ENCODE measurements at places on chromosomes 5 and 9.

- no peak for DNase-seq
These were observed 66.9 kb downstream of the USP20 start for GRCh38 chr9:129901993-129902739.

DNA sequence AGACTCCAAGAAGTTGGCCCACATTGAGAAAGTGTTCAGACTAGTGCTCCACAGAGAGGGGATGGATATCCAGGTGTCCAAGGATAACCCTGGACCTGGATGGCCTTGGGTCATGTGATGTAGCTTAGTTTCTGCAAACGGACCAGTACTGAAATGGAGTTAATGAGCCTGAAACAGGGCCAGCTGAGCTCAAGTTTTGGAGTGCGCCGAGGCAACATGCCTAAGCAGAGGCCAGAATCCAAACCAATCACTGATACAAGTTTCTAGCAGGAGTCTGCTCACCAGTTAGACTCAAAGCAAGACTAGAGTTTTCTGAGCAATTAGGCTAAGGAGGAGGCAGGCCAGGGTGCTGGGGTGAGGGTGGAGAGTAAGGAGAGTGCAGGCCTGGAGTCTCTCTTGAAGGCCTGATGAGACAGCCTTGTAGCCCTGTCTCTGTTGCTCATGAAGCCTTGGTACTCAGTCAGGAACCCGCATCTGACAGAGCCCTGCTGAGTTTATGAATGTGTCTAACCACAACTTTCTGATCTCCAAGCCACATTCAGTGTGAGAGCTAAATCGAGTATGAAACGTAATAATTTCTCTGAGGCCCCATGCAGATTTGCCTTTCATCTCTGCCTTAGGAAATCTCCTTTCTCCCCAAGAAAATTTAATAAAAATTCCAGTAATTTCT, 68.9 kb upstream of the EQTN start:
- DNase-seq = no peak

- DNase-seq = no peak
These were observed 1.2 kb downstream of the LHFPL2 start for GRCh38 chr5:78647351-78647818.

DNA sequence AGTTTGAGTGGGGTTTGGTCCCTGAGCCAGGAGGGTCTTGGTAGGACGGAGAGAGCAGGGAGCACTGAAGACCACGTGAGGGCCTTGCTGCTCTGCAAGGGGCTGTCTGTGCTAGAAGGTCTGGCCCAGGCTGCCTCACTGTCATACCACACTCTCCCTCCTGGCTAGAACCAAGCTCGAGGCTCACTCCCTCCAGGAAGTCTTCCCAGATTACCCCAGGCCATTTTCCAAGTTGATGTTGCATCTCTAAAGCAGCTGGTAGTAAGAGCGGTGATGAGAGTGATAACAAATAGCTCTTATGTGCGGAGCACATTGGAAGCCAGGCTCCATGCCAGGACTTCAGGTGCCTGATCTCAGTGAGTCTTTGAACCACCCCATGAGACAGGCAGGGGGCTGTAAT, 6.6 kb downstream of the MYMK start:
- DNase-seq = no peak

- DNase-seq = no peak
These were observed 212.3 kb upstream of the DAPK1 start for GRCh38 chr9:87285183-87285850.

DNA sequence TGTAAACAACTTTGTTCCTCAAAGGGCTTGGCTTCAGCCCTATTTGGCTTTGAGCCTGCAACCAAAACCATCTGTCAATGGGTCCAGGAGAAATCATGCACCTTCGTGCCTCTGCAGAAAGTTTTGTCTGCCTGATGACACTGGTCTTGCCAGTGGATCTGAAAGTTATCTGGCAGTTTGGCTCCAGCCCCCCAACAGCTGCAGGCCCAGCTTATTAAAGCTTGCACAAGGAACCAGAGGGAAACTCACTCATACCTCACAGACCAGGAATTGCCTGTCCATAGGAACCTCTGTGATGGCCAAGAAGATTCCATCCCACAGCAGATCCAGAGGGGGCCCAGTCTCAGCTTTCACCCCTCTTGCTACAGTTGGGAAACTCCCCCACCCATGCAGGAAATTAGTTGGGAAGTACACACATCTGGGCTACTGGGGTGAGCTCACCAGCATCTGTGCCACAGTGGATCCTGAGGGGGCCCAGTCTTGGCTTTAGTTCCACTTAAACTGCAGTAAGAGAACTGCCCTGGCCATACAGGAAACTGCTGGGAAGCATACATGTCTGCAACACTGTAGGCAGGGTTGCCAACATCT, 265.5 kb downstream of the GRIA1 start:
- no peak for DNase-seq

GRCh38 chr5:132962429-132963021, 909 bp downstream of the AFF4 start:
- DNase-seq = no peak

DNA sequence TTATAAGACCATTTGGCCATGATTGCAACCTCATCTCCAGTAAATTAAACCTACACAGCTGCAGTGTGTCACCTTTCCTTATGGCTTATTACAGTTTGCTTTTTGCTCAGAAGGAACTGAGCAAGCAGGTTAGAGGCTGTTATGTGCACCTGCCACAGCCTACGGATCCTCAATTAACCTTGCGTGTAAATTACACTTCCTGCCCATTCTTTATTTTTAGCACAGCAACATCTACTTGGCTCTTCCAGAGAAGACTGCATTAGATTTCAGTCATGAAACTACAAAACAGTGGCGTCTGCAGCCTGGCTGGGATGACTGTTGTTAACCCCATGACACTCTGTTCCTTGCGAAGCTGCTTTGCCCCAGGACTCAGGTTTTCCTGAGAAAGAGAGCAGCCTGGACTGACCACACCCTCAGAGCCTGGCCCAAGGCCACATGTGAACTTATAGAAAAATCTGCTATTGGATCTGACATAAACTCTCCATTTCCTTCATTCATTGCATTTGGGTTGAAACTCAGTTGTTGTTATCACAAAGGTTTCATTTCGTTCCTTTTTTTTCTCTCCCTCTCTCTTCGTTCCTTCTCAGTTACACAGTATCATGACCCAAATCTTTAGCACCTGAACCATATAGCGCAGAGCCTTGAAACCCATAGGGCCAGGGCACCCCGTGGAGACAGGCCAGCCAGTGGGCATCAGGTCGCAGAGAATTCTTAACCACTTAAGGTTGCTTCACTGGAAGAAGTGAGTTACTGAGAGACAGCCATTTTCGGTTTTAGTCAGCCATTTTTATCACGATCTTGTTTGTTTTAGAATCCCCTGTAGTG, 138.6 kb downstream of the PALM2AKAP2 start:
- no peak for DNase-seq

DNA sequence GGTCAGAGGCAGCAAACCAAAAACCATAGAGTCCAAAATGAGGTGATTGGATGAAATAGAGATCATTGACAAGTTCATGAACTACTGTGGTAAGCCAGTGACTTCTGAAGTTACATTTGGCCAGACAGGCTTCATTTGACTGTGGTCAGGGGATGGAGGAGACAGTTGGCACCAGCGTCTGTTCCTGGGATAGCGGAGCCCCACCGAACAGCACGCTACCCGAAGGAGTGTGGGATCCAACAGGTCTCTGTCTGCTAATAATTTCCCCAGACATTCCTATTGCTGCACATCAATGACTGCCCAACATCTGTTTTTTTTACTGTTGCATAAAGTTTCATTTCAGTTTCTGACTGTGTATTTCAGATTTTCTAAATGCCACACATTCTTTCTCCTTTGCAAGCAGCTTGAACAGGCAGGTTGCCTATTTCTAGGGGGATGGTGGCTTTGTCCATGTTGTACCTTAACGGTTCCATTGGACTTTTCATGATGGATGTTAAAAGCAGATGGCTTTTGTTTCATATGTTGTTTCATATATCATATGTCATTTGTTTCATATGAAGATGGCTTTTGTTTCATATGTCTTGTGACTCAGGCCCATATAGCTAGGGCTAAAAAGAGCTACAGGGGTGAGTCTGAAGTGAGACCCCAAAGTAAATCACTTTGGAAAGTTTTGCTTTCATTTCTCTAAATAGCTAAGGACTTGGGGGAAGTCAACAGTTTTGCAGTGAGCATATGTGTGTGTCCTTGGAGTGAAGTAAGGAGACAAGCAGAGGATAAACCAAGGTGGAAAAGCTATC, 180.8 kb downstream of the GOLPH3 start:
- no peak for DNase-seq

DNA sequence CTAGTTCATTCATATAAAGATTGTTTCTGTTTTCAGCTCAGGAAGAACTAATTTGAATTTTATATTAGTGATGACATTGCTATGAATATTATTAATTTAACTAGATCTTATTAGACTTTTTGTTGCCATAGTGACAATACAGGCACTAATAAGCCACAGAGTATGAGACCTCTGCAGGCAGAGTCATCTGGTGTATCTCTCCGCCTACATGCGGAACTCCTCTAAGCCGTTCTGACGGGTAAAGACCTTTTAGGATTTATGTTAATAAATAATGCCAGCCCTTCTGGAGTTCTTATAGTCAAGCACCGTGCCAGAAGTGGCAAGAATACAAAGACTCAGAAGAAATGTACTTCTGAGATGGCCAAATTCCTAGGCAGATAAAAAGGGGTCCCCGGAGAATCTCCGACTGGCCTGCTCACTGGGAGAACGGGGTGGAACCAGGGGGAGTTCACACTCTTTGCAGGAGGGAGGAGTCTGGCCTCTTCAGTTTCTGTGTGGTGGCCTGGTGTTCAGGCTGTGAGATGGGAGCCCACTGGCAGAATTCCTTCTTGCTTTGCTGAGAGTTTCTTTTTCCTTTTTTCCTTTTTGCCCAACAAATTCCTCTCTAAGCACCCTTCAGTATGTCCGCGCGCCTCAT, 85.1 kb upstream of the IL12B start:
- DNase-seq = no peak

- no peak for DNase-seq
These were observed 491.6 kb downstream of the SEMA5A start for GRCh38 chr5:9054322-9054721.

- DNase-seq = no peak
These were observed 490 bp downstream of the ICE1 start for GRCh38 chr5:5422819-5423515.

- no peak for DNase-seq
These were observed 220.5 kb downstream of the FOXD4L6 start for GRCh38 chr9:40907657-40908624.

- no peak for DNase-seq
These were observed 262.9 kb downstream of the IRX1 start for GRCh38 chr5:3858524-3858923.

DNA sequence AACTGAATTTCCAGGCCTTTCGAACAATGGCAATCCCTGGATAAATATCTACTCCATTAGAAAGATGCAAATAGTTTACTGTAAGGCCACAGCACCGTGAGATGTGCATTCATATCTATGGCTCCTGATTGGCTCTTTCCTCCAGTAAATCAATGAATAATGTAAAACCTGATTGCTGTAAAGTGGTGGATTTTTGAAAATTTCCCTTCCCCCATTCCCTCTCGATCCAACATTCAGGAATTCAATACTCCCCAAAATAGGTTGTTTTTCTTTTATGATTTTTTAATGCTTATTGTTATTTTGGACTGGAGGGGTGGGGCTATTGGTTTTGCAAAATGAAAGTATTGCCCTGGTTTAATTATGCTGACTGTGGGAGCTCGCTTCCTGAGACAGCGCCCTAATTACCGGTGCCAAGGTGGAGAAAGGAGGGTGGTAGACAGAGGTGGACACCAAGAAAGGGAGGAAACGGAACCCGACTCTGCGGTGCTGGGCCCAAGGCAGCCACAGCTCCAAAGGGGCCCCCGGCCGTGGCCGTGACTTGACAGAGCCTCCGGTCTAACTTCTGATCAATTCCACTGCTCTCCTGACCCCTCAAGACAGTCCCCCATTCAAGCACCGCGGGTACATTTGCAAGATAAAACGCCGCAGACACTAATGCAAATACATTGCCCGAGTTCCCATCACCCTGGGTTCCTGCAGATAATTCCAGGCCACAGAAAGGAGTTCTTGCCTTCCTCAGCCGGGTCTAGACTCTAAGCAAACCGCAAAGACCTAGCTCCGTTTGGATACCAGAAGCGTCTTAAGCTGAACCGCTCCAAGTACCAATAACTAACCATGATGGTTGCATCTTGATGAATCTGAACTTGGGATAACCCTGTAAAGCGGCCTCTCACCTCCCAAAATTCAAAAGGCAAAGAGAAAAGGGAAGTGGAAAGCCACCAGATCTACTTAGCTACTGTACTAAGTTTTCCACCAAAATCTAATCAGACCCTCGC, 211.2 kb downstream of the MEF2C start:
- DNase-seq = no peak

- DNase-seq = no peak
These were observed 35.5 kb upstream of the CTNNAL1 start for GRCh38 chr9:109048822-109049221.

DNA sequence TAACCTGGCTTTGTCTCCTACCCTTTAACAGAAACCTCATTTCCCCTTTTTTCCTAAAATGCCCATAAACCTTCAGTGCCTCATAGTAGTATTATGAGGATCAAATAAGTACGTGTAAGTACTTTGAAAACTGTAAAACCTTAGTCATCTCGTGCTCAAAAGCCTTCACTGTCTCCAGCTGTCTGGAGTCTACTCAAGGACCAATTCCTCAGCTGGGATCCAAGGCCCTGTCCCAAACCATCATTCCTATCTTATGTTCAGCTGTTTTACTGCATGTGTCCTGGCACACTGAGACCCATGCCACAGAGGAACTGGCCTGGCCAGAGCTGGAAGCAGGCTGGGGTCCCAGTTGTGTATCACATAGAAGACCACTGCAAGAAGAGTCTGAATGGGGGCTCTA, 15.9 kb downstream of the ADAMTSL1 start:
- DNase-seq = no peak

DNA sequence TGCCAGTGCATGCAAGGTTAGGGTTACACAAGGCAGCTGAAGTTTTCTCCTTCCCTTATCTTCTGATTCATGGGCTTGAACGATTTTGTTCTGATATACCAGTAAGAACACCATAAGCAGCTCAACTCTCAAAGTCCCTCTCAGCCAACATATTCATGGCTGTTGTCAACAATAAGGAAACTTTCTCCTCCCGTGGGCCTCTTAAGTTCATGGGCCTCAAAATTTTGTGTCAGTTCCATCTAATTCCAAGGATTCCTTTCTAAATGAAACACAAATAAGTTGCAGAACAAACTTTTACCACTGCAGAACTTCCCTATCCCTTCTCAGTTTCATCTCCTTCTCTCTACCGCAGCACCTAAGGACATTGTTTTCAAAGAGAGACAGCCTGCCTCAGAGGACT, 23.6 kb upstream of the CAST start:
- DNase-seq = no peak

GRCh38 chr9:73143711-73144328, 7.8 kb upstream of the ANXA1 start:
- DNase-seq = no peak

DNA sequence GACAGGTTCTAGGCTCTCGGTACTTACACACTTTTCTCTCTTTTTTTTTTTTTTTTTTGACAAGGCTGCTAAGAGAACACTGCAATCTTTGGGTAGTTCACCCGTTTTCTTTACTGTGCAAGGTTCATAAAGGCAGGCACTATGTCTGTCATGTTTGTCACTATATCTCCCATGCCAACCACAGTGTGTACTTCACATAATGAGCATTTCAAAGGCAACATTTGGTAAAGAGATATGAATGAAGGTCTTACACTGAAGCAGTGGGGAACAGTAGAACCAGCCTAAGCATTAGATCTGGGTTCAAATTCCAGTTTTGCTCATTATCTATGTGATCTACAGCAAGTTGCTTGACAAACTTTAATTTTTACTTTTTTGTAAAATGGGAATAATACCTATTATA, 1.5 kb upstream of the HMGCR start:
- DNase-seq = no peak

- DNase-seq = no peak
These were observed 4.7 kb downstream of the ABCA1 start for GRCh38 chr9:104923289-104923688.

GRCh38 chr9:967903-968641, 8.4 kb upstream of the DMRT3 start:
- DNase-seq = no peak
